ENCODE measurements at places on chromosomes 13 and 19.

DNA sequence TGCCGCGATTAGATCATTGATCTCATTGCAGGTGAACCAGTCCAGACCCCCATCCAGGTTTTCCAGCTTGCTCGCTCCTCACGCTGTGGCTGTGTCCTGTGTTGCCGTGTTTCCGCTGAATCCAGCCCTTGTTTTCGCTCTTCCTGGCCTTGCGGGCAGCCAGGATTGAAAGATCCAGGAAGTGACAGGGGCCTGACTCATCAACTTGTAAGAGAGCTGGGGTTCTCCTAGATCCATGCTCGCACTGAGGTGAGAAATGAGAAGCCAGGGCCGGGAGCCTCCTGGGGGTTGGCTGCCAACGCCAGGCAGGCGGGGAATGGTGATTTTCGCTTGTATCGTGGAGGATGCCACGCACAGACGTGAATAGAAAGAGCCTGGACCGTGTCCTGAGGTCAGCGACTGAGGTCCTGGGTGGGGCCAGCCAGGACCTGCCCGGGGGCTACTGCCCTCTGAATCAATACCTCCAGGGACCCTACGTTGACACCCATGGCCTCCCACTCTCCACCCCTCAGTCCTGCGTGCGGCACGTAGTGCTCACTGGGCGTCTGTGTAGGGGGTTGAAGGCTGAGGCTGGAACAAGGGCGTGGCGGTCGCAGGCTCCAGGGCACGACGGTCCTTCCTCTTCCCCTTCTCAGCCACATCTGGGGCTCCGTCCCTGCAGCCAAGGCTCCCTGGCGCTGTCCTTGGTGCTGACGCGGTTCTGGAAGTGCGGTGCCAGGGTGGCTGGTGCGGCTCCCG lies 7.3 kb upstream of the PTPRH start:
- peak; percentile 48 for DNase-seq

GRCh38 chr13:84238381-84238780 lies 356.1 kb upstream of the SLITRK1 start:
- DNase-seq: no peak

DNA sequence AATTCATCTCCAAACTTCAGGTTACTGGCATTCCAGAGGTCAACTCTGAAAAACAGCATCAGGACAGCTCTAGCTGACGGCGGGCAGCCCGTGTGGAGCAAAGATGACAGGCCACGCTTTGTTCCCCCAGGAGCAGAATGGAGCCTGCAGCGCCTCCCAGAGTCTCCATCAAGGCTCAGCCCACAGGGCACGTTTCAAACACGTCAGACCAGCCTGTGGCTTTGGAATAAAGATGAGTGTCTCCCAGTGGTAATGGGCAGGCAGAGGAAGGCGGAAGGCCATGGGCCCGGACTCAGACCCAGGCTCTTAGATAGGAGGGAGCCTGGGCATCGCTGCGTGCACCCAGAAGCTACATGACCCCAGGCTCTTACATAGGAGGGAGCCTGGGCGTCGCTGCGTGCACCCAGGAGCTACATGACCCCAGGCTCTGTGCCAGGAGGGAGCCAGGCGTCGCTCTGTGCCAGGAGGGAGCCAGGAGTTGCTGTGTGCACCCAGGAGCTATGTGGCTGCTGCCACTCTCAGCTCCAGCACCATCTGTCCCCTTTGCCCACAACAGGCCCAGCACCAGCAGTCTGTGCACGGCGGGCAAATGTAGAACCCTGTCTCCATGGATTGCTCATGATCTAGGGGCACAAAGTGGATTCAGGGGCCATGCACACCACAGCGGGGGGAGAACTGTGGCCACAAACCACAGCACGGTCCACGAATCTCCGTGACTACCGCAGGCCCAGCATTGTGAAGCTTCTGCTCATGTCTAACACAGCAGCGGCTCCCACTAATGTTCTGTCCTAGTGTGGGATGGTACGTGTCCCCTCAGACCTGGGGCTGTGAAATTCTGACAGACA lies 47.8 kb upstream of the C13orf46 start:
- DNase-seq: no peak

DNA sequence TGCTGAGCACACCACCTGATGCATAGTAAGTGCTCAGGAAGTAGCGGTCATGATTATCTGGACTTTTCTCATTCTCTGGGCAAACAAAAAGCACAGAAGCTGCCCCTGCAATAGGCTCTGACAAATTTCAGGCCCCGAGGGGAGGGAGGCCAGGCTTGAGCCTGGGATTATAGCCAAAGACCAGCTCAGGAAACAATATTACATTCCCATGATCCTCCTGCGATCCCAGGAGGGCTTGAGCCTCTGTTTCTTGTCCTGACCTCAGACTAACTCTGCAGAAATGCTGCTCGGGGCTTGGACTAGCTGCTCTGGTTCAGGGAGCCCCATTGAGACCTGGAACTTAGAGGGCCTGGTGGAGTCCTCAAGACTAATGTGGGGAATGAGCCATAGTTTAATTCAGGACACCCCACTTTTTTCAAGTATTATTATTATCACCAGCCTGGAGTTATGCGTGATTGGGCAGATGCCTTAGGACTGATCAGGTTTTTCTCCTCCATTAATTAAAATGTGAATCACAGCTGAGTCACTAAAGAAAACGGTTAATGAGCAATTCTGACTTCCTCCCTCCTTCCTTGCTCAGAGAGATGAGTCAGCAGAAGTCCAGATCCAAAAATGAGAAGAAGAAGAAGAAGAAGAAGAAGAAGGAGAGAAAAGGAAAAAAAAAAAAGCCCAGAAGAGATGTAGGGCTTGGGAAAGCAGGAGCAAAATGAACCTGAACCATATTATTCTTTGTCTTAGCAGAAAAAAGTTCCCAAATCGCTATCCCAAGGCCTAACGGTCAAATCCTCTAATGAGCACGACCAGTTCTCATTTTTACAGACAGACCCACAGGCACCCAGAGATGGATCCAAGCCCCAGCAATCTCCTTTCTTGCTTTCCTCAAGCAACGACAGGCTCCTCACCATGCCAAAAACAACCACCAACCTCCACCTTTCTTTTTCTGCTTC lies 107.2 kb downstream of the CACNA1A start:
- no peak for DNase-seq

DNA sequence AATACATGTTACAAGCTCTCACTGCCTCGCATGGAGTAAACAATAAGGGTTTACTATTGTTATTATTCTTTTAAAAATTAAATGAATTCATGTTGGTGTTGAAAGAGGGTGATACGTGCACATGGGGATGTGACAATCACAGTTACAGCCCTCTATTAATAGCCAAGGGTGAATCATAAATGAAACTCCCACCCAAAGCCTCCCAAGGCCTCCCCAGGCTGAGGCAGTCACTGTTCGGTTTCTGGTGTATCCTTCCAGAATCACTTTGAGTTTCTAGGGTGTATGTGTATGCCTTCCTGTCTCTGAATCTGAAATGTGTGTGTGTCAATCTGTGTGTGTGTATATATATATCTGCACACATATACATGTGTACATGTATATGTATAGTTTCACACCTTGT lies 73.4 kb downstream of the AKAP11 start:
- no peak for DNase-seq

GRCh38 chr13:49925881-49926418 lies 10.2 kb downstream of the SPRYD7 start:
- DNase-seq: no peak

GRCh38 chr13:47294691-47295090 lies 397.8 kb upstream of the HTR2A start:
- no peak for DNase-seq

- no peak for DNase-seq
These were observed 93.4 kb downstream of the ABCC4 start for GRCh38 chr13:95207769-95208366.

DNA sequence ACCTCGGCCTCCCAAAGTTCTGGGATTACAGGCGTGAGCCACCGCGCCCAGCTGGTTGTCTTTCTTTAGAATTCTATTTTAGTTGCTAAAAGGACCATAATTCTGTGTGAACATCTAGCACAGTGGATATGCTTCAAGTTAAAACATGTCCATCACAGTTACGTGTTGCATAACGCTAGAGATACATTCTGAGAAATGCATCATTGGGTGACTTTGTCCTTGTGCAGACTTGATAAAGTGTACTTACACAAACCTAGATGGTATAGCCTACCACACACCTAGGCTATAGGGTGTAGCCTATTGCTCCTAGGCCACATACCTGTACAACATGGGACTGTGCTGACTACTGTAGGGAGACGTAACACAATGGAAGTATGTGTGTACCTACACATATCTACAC lies 35.4 kb downstream of the DOCK9 start:
- DNase-seq: no peak

DNA sequence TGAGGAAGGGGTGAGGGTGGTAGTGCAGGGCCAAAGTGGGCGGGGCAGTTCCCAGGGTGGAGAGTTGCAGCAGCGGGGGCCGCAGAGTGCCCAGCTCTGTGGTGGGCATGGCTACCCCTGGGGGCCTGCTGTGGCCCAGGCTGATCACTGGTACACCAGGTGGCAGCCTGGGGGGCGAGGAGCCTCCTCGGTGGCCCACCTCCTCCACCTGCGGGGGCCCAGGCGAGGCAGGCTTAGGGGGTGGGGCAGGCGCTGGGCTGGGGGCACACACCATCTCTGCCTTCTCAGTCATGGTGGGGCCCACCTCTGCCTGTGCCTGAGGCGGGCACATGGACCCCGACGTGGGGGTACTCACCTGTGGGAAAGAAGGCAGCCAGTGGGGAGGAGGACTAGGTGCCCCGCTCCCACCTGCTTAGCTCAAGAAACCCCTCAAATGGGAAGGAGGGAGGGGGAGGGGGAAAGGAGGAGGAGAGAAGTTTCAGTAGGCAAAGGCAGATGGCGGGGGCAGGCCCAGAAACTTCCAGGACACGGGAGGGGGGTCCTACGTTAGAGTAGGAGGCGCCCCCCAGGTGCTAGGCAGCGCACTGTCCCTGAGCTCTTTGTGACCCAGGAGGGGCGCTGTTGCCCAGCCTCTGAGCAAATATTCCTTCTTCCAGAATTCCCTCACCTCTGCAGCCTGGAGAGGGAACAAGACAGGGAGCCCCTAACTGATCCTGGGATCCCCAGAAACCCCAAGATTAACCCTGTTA lies 1.6 kb downstream of the LYL1 start:
- DNase-seq: no peak

DNA sequence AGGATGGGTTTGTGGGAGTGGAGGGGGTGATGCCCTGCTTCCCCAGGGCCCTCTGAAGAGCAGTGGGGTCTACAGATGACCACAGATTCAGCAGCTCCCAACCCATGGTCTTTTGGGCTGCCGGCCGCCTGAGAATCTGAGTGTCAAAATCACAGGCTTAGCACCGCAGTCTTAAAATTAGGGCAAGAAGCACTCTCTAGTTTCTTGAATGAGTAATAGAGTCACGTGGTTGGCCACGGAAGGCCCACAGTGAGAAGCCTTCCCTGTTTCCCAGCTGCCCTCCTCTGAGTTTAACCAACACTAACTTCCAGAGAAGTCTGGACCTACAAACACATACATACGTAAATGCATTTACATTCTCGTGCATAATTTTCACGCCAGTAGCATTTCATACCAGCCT lies 5.2 kb downstream of the PRMT1 start:
- no peak for DNase-seq

DNA sequence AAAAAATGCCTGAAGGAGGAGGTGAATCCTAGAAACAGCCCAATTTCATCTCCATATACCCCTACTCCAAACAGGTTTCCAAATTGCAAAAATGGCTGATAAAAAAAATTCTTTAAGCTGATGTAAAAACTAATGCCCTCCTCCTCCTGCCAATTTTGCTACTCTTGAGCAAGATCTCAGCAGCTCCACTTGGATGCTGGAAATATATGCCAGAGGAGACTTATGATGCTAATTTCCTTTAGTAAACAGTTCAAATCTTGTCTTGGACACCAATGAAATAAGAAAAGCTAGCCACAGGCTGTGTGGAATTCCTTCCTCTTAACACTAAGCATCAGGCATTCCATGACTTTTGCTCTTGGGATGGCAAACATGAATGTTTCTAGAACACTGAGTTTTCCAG lies 67.5 kb downstream of the INSR start:
- no peak for DNase-seq

GRCh38 chr19:19489804-19490204 lies 25.5 kb downstream of the TSSK6 start:
- DNase-seq: no peak

DNA sequence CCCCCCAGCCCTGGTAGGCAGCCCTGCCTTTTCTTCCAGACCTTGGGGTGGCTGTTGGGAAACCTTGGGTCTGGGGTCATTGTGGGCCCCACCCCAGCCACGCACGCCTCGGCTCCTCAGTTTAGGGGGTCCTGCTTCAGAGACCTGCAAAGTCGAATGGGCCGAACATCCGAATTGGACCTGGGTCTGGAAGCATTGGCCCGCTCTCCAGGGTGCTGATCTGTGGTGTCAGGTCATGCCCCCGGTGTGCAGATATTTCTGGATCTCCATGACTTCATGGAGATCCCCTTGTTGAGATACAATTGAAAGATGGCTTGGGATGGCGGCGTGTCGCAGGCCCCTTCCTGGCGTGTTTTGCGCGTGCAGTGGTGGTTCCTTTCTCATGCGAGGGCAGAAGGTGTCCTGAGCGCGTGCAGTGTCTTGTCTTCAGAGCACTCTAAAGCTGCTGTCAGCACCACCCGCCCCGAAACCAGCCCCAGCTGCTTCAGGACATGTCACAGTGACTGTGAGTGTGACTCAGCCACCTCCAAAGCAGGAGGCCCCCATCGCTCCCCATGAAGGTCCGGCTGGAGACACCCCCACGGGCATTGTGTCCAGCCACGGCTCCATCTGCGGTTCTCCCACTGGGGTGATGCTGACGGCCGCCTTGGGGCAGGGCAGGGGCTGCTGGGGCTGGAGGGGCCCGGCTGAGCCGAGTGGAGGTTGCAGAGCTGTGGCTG lies 112.7 kb downstream of the KDM4B start:
- no peak for DNase-seq

DNA sequence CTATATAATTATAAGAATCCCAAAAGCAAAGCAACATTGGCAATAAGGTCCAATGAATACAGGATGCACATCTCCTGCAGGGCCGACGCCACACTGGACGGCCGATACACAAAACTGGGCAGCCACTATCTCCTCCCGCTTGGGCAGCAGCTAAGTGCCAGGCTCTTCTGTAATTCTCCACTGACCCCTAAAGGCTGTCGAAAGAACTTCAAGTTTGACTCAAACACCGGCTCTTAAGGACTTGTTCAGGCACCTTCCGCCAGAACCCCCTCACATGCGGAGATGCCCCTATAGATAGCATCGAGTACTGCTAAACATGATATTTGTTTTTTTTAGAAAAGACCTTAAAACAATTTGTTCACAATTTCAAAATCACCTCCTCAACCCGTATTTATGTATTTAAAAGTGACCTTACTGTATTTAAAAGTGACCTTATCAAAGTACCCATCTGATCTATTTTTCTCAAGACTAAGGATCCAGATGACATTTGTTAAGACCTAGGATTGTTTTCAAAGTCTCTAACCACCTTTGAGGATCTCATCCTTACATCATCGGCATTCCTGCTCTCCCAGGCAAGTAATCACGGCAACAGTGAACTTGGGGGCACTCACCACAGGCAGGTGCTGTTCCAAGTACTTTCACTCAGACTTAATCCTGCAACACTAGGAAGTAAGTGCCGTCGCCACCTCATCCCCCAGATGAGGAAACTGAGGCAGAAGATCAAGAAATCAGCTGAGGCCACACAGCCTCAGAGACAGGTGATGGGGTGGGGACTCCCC lies 77.8 kb downstream of the TUBGCP3 start:
- DNase-seq: no peak

Measured in ovary (tissue), 10 donors.